ENCODE measurements at places on chromosomes 13 and 19.

DNA sequence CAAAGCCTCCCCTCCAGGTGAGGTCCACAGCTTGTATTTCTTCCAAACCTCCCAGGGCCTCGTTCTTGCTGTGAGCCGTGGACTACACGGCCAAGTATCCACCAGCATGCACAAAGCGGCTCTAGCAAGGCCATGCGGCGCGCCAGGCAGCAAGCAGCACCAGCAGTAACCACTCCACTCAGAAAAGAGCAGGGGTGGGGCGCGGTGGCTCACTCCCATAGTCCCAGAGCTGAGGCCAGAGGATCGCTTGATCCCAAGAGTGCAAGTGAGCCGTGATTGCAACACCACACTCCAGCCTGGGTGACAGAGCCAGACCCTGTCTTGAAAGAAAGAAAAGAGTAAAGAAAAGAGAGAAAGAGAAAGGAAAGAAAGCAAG is 4.7 kb downstream of the CCDC8 start:
- no peak for DNase-seq

GRCh38 chr19:34555447-34555846 is 73.9 kb downstream of the WTIP start:
- no peak for DNase-seq

DNA sequence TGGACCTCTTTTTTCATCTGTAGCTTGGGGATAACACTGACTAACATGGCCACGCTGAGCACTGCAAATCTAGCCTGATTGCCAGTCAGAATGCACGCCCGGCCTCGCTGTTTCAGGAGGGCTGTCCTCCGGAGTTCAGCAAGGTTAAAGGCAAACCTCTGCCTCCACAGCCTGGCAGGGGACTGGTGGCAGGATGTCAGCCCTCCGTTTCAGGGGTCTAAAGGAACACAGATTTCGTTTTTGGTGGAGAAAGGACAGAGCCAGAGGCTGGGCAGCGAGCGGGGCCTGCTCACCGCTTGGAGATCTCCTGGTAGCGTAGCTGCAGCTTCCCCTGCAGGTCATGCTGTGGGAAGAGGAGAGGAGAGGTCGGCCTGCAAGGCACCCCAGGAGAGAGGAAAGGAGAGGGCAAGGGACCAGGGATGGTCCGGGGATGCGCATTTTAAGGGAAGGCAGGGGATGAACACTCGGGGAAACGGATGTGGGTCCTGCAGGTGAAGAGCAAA is 560 bp downstream of the NDUFA7 start:
- DNase-seq = no peak

- no peak for DNase-seq
Measured at GRCh38 chr13:43916828-43917227, 37.1 kb downstream of the LACC1 start.

GRCh38 chr13:68293631-68294030 is 1063.5 kb upstream of the PCDH9 start:
- no peak for DNase-seq

GRCh38 chr19:31648347-31648746 is 299.1 kb upstream of the TSHZ3 start:
- DNase-seq = no peak

GRCh38 chr13:76860706-76861105 is 25.5 kb downstream of the KCTD12 start:
- no peak for DNase-seq

GRCh38 chr19:46283771-46284170 is 13.1 kb upstream of the HIF3A start:
- DNase-seq = no peak

DNA sequence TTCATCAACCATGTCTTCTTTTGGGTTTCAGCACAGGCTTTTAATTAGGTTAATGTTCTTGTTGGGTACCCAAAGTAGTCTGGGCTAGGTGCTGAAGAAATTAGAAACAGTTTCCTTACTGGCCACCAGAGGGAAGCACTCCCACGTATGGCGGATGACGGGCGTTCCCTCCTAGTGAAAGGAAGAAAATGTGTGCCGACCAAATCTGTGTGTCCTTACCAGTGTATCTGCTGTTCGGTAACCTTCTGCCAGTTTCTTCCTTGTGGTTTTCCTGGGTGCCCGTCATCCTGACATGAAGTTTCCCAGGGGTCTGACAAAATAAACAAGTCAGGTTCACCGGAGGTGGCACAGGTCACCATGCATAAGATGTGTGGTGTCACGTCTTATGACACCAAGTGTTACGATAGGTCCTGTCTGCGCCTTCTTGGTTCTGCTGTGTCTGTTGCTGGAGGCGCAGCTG is 6.0 kb upstream of the WDR88 start:
- no peak for DNase-seq

- no peak for DNase-seq
Measured at GRCh38 chr13:60944016-60944415, 471.6 kb downstream of the PCDH20 start.

DNA sequence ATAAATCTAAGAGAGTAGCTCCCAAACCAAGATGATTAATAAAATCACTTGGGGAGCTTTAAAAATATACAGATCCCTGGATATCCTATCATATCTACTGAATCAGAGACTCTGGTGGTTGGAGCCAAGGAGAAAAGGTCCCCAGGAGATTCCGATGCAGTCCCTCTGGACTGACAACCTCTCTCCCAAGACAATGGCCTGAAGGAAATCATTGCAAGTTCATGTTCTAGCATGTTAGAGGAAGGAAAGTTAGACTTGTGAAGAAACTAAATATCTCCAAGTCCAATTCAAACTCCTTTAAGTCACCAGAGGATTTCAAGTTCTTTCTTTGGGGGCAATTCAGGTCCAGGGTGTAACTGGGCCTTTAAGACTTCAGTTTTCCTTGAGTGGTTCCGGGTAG is 84.7 kb upstream of the MEDAG start:
- no peak for DNase-seq

GRCh38 chr13:96946709-96947311 is 47.5 kb downstream of the OXGR1 start:
- no peak for DNase-seq

GRCh38 chr13:50797091-50797490 is 46.4 kb downstream of the DLEU7 start:
- no peak for DNase-seq

DNA sequence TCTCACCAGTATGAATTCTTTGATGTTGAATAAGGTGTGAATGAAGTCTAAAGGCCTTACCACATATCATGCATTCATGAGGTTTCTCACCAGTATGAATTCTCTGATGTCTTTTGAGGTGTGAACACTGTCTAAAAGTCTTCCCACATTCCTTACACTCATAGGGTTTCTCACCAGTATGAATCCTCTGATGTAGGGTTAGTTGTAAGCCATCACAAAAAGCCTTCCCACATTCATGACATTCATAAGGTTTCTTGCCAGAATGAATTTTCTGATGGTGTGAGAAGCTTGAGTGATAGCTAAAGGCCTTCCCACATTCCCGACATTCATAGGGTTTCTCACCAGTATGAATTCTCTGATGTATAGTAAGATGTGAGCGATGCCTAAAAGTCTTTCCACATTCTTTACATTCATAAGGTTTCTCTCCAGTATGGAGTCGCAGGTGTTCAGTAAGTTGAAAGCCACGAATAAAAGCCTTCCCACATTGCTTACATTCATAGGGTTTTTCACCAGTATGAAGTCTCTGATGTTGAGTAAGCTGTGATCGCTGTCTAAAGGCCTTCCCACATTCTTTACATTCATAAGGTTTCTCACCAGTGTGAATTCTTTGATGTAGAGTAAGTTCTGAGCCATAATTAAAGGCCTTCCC is 27.7 kb downstream of the ZNF461 start:
- no peak for DNase-seq

GRCh38 chr13:20624213-20624612 is 57.3 kb downstream of the IFT88 start:
- DNase-seq = no peak

GRCh38 chr19:28889941-28890670 is 322.8 kb downstream of the UQCRFS1 start:
- no peak for DNase-seq

GRCh38 chr19:19482809-19483596 is 32.3 kb downstream of the TSSK6 start:
- no peak for DNase-seq

DNA sequence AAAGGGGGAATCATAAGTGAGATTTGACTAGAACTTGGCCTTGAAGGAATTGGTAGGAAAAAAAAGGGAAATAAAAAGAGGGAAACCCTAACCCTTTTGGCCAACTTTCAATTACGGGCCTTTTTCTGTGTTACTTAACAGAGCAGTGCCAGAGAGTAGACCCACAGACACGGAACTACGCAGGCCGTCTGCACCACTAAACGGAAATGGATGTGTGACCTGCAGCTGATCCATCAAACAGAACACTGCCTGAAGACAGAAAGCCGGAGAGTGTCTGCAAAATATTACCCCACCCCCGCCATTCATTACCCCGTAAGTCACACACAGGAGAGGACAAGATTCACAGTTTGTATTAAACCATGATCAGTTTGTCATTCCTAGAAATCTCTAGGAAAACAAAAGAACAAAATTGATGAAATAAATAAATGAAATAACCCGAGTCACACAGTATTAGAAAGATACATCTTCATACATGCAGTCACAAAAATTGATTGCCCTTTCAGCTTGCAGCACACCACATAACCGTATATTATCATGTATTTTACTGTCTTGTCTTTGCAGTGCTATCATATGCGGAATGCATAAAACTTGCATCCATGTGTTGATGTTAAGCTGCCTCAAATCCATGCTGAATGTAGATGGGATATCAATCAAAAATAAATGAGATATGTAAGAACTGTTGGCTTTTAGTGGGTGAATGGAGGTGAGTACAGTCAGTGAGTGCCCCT is 424.7 kb downstream of the IRS2 start:
- DNase-seq = no peak

DNA sequence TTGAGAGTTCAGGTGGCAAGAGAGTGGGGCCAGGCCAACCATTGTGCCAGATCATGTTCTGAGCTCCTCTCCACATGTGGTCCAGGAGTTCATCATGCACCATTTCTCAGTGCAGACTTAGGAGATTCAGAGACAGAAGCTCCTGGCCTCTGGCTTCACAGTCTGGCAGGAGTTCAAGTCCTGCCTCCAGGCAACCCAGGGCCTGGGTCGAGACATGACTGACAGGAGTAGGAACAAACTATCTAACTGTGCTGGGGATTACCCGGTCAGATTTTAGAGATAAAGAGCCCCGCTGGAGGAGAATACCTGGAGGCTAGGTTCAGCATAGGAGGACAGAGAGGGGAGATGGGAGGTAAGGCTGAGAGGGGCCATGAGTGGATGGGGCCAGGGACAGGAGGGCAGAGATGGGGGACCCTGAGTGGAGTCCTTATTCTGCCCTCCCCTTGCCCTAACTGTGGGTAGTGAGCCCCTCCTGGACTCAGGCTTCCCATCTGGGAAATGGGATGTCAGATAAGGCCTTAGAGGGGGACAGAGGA is 906 bp upstream of the CYP4F11 start:
- DNase-seq = no peak

GRCh38 chr19:51163257-51163656 is 21.2 kb downstream of the SIGLEC7 start:
- no peak for DNase-seq

DNA sequence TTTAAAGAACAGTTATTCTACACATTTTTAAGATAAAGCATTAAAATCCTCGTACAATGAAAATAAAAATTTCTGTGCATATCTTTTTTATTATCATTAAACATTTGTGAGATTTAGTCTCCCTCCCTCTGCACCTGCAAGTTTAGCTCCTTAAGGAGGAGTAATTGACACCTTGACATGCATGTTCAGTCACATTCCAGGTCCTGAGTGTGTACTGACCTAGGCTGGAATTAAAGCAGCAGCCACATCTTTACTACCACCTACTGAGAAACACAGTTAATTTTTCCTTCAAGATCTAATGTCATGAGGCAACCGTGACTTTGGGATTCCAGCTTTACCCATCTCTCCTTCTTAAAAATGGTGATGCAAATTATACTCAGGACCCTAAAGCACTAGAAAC is 123.1 kb upstream of the FREM2 start:
- no peak for DNase-seq

DNA sequence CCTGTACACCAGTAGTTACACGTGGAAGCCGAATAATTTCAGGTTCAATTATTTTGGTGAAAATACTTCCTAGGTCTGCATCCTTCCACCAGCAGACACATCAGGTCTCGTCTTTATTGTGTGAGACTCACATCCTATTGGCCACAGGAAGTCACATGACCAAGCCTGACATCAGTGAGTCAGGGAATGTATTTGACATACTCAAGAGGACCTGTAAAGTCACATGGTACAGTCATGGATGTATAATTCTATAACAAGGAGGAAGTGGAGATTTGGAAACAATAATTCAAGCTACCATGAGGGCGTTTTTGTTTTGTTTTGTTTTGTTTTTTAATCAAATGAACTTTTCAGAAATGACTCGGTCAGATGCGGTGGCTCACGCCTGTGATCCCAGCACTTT is 9.3 kb upstream of the HIF3A start:
- DNase-seq = no peak

DNA sequence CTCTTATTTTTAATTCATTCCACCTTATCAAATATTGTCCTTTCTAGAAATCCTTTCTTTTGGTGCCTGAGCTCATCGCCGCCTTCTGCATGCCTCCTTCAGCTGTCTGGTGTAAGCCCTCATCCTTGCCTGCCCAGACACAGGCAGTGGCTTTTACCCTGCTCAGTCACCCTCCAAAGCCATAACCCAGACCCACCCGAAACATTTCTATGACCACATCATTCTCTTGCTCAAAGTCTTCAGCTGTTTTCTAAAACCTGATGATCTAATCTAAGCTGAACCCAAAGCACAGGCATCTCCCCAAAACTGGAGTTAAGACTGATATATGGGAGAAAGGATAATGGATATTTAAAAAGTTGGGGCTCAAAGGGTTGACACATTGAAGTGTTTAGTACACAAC is 753.7 kb upstream of the SGCG start:
- no peak for DNase-seq

DNA sequence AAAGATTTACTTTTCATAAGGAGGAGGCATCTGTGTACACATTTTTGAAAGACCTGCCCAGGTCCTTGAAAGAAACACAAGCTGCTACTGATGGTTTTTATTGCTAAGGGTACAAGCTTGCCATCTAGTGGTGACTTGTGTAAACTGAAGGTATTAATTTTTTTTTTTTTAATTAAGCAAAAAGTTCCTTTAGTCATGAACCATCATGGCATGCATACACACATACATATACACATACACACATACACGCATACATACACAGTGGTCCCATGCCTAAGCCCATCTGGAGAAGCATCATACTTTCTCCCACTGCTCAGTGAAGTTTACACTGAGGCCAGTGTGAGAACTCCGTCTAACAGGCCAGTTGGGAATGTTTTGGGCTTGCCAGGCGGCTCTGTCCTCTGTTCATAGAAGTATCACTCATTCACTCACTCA is 312.5 kb downstream of the DCLK1 start:
- DNase-seq = no peak

DNA sequence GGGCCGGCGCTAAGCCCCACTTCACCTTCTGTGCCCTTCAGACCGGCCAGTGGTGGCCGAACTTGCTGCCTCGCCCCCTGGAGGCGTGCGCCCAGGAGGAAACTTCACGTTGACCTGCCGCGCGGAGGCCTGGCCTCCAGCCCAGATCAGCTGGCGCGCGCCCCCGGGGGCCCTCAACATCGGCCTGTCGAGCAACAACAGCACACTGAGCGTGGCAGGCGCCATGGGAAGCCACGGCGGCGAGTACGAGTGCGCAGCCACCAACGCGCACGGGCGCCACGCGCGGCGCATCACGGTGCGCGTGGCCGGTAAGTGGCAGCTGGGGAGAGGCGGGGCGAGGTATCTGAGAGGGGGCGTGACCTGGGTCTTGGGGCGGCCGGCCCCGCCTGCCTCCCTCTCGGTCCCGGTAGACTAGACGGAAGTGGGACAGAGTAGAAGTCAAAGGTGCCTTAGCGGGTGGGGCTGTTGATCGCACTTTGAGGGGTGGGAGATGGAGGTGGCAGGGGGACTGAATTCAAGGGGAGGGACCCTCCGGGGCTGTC is 5.6 kb downstream of the ICAM5 start:
- no peak for DNase-seq

Data from BJ (cell line).